Activated gamma-delta T cell treated with anti-CD3 and anti-CD28 coated beads, Interleukin-2, amount 50 U/mL, for 16 hours (primary cell): ENCODE measurements at places on chromosomes 6 and 20.

GRCh38 chr20:4195499-4195898, 180.1 kb upstream of the RNF24 start:
- DNase-seq, result no peak

DNA sequence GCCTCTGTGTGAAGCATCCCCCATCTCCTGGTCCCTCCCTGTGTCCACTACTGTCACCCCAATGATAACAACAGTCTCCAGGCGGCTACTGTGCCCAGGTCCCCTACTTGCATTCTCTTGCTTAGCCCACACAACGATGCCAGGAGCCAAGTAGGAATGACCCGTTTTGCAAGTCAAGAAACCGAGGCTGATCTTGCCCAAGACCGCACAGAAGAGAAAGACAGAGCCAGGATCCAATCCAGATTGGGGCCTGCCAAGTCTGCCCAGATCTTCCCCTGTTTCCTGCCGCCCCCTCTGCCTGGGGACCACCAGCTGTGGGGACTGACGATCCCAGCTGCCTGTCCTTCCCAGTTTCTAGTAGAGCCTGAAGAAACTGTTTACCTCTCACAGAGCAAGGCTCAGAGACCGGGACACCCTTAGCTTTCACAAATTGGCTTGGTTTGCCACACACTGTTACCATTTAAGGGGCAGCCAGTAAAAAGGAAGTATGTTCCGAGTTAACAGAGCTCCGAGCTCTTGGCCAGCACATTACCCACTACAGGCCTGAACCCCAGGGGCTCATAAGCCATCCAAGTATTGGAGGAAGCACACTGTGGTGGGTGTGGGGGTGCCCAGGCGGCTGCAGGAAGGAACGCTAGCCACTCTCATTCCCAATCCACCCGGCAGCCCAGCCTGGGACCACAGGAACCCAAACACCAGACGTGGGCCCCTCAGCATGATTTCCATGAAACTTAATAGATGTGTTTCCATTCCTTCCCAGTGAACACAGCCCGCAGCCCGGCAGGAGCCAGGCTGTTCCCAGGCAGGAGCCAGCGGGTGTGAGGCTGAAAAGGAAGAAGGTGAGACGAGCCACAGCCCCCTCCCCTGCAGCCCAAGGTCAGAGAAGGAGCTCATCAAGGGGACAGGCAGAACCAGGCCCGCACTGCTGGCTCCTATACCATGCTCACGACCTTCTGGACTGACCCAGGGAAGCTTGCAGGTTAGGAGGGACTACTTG, 7.9 kb downstream of the KIAA1755 start:
- DNase-seq, result no peak

- no peak for DNase-seq
Measured at GRCh38 chr20:17226410-17227218, at the start of gene PCSK2. PCSK2 (plus strand) TSS chr20:17227040; CDS start chr20:17227306, 266 bp downstream.

DNA sequence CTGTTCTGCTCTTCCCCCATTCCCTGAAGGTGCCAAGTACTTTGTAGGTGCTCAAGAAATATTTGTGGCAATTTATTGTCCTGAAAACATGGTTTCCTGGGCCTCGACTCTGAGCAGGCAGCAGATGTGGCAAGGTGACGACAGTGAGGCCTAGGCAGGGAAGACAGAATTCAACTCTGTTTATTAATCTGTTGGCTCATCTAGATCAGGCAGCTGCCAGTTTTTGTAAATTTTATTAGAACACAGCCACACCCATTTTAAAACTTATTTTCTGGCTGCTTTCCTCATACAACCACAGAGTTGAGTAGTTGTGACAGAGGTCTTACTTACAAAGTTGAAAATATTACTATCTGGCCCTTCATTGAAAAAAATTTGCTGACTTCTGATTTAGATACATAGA, 24.5 kb downstream of the MAPK14 start:
- no peak for DNase-seq

DNA sequence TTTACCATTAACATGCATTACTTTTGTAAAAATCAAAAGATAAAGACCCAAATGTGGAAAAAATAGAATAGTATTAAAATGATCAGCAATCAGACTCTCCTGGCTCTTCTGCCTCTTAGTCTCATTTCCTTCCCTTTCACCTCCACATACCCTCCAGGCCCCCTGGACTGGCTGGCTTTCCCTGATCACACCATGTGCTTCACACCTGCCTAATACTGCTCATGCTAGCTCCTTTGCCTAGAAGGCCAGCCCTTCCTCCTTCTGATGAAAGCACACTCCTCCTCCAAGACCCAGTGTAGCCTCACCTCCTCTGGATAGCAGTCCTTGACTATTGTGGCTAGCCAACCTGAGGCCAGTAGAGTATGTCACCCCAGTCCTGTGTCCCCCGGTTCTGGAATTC, 182.0 kb upstream of the HEY2 start:
- no peak for DNase-seq

GRCh38 chr20:37390891-37391525, 45.1 kb downstream of the SRC start:
- DNase-seq, result no peak

- no peak for DNase-seq
Measured at GRCh38 chr6:118220429-118221128, 313.5 kb downstream of the SLC35F1 start.

GRCh38 chr20:53896041-53896440, 174.4 kb downstream of the BCAS1 start:
- DNase-seq, result no peak

DNA sequence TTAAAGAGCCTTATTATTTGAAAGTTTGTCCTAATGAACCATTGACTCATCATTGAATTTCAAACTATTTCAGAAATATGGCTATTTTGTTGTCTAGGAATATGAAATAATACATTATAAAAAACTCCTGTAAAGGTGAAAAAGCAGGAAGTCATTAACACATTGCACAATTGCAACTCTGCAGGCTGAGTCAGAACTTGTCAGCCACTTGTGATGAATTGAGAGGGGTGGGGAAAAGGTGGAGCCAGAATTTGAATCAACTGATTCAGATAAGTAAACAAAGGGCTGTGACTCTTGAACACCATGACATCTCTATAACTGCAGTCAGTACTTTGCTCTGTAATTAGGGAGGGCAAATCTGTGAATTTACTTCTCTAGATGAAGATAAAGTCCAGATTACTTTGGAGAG, 6.0 kb downstream of the C6orf141 start:
- no peak for DNase-seq

GRCh38 chr20:7980332-7981046, 39.1 kb downstream of the TMX4 start:
- DNase-seq, result no peak

GRCh38 chr20:50673466-50674137, 17.7 kb downstream of the RIPOR3 start:
- no peak for DNase-seq

- no peak for DNase-seq
Measured at GRCh38 chr6:151805286-151805840, 2.1 kb upstream of the ESR1 start.

DNA sequence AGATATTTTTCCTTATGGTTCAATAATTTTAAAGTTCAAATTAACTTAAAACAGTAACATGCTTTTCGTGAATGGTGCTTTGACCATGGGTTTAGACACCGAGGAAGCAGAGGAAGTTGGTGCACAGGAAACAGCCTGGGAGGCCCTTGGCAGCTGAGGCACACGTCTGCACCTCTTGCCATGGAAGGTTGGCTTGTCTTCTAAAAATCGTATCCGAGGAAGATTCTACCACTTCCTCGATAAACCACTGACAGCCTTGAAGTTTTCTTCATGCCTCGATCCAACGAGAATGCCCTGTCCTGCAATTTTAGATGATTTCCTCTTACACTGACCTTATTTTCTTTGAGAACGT, 12.2 kb downstream of the DLL1 start:
- no peak for DNase-seq

- no peak for DNase-seq
Measured at GRCh38 chr6:127547215-127547614, 28.1 kb upstream of the MTCL3 start.

GRCh38 chr6:28864326-28864923, 59.4 kb downstream of the TRIM27 start:
- no peak for DNase-seq

- no peak for DNase-seq
Measured at GRCh38 chr6:143176090-143177021, 115.7 kb downstream of the AIG1 start.

DNA sequence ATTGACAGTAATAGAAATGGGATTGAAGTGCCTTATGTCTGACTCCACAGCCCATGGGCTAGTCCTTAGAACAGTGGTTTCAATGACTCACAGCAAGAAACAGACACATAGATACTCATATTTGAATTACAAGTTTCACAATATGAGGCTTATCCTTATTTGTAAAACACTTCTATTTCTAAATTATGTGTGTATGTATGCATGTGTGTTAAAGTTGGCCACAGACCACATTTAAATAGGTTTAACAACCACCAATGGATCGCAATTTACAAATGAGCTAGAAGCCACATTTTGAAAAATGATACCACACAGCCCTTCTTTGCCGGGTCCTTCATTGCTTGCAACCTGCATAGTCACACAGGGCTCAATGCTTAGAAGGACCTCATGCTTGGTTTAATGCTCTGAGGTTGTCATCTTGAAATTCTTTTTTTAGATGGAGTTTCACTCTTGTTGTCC, 157.8 kb upstream of the PREP start:
- no peak for DNase-seq

DNA sequence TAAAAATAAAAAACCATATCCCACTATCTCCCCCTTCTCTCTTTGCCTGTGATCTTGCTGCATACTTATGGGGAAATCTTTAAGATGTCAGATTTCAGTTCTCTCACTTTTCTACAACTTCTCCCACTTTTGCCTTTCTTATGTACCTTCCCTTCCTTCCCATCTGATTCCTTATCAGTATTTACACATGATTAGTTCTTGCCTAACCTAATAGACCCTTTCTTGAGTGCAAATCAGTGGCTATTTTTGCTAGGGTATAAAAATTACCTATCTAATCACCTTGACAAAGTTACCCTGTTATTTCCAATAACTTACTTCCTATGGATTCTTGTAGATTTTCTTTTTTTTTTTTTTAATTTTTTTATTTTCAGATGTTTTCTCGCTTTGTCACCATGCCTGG, 75.7 kb downstream of the PTPRA start:
- no peak for DNase-seq

DNA sequence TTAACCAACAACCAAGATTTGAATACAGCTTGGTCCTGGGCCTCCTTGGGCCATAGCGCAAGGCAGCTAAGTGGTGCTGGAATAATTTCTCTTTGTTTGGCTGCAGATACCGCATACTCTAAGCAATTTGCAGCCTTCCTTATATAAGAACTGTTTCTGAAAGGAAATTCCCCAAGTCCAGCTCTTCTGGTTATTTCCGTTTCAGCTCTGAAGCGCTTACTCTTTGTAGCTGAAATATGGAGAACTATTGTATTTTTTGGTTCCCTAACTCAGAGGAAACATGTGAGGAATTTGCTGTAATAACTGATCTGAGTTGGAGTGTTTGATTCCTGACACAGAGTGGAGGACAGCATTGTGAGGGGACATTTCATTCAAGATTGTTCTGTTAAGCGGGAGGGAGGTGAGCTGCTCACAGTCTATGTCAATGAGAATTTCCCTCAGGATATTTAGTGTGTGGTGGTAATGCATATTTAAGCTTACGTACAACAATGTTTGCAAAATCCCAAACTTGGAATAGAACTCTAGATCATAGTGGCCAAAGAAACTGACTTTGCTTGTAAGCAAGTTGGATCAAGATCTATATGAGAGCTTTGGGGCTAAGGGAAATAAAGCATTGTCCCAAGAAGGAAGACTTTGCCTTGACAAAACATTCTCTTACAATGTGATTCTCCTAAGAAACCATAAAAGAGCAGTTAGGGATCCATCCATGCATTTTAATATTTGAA, 576.6 kb upstream of the FLRT3 start:
- DNase-seq, result no peak

- no peak for DNase-seq
Measured at GRCh38 chr6:99305021-99305554, 44.4 kb downstream of the FAXC start.

GRCh38 chr20:1567392-1568162, 10.1 kb upstream of the SIRPD start:
- no peak for DNase-seq

DNA sequence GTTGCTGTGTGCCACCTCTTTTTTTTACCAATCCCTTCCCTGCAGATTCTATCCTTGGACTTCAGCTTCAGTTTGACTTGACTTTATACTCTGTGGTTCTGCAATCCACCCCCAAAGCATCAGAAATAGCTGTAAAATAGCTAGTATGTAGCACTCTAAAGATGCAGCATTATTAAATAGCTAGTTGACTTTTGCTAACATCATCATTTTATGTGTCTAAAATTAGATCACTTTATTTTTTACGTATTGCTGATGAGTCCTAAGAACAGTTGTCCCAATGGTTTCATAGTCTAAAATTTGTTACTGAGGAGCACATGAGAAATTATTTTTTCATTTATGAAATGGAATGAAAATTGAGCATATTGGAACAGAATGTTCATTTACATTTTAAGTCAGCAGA, 138.2 kb downstream of the NKAIN2 start:
- DNase-seq, result no peak

DNA sequence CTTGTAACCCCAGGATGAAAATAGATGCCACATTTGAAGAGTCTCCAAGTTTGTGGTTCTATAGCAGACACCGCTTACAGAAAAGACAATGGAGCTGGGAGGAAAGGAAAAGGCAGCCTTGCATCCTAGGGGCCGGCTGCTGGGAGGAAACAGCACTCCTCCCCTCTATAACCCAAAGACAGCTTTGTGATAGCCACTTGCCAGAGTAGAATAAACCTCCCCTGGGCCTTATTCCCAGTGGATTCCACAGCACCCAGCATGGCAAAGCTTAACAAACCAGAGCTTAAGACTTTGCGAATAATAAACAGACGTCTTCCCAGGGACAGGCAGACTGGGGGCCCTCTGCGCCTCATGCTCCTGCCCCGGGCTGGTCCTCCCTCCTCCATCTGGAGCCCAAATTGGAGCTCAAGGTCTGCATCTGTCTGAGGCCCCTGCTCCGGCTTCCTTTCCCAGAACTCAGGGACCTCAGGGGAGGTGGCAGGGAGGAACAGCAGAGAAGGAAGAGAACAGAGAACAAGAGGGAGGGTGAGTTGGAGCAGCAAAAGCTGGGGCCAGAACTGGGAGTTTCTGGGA, 8.8 kb upstream of the TAF8 start:
- no peak for DNase-seq

GRCh38 chr6:131456565-131456964, 116.5 kb upstream of the ARG1 start:
- DNase-seq, result no peak

DNA sequence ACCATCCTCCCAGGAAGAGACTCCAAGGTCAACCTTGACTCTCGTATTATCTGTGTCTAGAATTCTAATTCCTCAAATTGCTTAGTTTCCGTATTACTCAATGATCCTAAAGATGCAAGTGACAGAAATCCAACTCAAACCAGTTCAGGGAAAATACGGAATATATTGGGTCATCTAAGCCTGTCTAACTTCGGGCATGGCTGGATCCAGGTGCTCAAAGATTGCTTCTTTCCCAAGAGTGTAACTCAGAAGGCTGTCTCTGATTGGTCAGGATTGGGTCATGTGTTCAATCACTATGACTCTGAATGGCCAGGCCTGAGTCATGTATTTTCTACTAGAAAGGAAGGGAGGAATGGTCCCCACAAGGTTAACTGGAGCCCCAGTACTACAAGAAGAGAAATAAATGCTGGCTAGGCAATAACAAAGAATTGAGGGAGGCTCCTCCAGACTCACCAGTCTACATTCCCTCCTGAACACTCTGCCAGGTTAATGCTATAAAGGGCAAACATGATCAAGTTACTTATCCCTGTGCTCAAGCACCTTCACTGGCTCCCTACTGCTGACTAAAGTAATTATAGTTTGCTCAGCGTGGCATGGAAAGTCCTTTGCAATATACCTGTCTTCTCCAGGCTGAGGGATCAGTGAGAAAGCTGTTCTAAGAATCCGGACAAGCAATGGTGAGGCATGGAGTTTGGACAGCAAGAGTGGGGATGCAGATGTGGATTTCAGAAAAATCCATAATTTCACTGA, 15.4 kb upstream of the PREX1 start:
- DNase-seq, result no peak
